ENCODE measurements at places on chromosomes 5 and 9.

DNA sequence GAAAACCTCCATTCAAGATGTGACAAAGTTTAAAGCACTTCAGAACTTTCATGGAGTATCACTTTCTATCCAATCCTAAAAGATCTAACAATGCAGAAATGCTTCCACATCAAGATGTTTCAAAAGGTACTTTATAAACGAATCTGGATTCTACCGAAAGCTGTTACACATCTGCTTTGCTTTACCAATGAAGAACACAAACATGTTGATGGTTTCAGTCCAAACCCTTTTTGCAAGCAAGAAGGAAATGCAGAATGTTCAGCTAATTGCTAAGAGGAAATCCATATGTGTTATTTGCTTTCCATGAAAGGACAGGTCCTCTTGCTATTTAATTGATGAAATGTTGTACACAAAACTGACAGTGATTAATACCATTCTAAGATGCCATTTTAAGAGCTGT lies 419.6 kb downstream of the EFNA5 start:
- no peak for DNase-seq

- DNase-seq: no peak
Observed at GRCh38 chr5:57332361-57332760, 150.2 kb downstream of the ACTBL2 start.

- no peak for DNase-seq
Observed at GRCh38 chr9:95463148-95464060, 53.4 kb downstream of the PTCH1 start.

DNA sequence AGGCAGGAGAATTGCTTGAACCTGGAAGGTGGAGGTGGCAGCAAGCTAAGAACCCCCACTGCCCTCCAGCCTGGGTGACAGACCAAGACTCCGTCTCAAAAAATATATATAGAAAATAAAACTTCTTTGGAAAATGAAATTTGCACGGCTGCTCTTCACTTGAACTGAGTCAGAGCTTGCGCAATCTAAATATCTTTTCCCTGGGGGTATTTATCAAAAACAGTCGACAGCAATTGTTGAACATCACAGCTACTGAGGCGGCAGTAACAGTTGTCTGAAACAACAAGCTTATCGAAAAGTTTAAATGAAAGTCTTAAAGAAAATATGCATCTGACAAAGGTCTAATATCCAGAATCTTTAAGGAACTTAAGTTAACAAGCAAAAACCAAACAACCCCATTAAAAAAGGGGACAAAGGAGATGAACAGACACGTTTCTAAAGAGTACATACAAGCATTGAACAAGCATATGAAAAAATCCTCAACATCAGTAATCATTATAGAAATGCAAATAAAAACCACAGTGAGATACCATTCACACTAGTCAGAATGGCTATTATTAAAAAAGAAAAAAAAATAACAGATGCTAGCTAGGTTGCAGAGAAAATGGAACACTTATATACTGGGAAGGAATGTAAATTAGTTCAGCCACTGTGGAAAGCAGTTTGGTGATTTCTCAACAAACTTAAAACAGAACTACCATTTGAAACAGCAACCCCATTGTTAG lies 153.6 kb upstream of the CDH9 start:
- DNase-seq: no peak

DNA sequence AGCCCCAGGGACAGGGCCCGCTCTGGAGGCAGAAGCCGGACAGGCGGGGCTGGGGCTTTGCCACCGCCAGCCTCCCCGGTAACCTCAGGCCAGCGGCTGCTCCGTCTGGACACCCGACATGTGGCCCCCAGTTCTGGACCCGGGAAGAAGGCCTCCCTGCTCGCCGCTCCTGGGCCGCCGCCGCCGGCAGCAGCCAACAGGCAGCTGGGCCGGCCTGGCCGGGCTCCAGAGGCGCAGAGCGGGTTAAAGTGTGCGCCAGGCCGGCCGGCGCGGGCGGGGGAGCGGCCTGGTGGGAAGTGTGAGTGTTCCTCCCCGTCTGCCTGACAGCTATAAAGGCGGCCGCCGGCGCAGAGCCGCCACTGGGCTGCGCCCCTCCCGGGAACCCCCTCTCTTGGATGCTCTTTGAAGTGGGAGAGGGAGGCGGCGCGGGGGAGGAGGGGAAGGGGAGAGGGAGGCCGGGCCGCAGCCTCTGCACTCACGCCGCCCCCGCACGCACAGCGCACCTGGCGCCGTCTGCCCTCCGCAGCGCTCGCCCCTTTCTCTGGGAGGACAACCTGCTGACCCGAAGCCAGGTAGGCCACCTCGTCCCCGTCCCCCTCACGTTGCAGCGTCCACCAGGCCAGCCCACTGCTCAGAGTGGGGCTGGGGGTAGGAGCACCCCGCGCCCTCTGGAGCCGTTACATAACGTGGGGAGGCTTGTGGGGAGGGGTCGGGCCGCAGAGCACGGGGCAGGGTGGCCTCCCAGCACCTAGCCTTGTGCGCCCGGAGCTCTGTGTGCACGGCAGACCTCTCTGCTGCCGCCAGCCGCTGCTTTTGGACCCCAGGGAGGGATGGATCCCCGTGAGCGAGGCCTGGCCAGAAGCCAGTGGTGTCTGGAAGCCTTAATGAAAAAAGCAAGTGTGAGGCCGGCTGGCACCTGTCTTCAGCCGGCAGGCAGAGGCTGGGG lies at the start of gene ADAMTSL2:
TSS of gene ADAMTSL2 (plus strand) at position 359 of the 946 bp plus-strand sequence. CDS start 2,009 bp downstream, outside the sequence.
- peak; percentile 86 for DNase-seq

DNA sequence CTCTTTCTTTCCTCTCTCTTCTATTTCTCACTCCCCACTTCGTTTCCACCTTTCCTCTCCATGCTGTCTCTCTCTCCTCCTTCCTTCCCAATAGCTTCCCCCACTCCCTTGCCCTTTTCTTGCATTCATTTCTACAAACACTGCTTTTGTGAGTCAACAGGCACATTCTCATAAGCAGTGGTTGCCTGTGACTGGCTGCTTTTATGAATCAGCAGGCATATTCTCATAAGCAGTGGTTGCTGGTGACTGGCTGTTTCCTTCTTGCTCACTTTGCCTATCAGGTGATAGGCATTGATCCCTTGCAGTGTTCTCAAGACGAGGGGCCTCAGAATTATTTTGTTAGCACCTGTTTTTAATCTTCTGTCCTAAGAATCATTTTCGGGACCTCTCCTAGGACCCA lies 116.1 kb upstream of the ACTBL2 start:
- no peak for DNase-seq

- no peak for DNase-seq
Observed at GRCh38 chr5:54785729-54786591, 199.4 kb downstream of the ESM1 start.

DNA sequence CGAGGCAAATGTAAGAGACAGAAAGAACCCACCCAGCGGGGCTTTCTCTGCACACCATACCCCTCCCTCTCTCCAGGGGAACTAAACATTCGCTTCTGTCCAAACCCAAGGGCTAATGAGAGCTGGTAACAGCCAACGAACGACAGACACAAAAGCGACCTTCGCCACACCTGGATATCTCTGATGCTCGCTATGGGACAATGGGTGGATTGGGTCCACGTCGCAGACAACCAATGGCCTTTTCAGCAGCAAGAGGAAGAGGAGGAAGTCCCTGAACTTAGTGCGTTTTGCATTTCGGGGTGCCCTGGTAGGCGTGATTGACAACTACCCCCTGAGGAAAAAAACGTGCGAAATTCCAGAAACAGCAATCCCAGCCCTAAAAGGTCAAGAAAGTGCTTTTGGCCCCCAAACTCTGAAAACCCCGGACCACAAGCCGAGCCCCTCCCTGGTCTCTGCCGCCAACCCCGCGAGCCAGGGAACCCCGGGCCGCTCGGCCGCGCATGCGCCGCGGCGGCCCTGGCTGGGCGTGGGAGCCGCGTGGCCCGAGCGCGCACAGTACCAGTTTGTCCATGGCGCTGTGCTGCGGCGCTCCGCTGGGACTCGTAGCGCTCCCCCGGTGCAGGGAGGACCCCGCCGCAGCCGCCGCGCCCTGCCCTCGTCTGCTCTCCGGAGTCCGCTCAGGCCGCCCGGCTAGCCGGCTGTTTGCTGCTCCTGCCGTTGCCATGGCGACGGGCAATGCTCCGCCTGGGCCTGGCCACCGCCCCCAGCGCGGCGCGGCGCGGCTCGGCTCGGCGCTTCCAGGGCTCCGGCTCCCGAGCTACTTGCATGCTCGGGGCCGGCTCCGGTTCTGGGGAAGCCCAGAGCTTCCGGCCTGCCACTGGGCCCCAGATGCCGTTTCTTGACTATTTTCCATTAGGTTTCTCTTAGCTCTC lies 66.9 kb upstream of the DNAH5 start:
- DNase-seq: peak; percentile 73

- peak; percentile 59 for DNase-seq
Observed at GRCh38 chr9:114108016-114108833, 9.1 kb upstream of the KIF12 start.

- DNase-seq: no peak
Observed at GRCh38 chr5:36304095-36304805, 2.5 kb upstream of the RANBP3L start.

DNA sequence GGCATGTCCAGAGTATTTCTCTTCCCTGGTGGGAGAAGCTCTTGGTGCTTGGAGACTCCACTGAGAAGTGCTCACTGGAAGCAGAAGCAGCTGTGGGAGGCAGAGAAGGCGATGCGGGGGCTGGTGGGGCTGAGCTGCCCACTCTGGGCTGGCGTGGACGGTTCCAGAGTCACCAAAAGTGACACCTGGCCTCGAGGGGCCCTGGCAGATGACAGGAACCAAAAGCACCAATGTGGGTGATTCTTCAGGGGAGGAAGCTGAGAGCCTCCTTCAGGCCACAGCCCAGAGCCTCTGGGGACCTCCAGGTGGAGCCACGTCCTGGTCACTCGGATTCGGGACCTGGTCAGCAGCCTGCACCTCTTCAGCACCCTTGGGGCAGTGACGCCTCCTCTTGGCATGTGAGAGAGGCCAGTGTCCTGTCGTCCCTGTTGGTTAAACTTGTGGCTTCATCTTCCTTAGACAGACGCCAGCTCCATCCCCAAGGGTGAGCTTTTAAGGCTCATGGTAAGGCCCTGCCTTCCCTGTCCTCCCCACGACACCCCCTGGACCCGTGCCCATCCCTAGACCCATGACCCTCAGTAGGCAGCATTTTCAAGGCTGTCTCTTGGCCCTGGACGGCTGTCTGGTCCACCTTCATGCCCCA lies 78.7 kb upstream of the IRX4 start:
- DNase-seq: no peak

- DNase-seq: no peak
Observed at GRCh38 chr9:38063363-38063707, 5.7 kb downstream of the SHB start.

GRCh38 chr5:123180676-123181393 lies 91.8 kb downstream of the PRDM6 start:
- DNase-seq: no peak
